Activated T-cell treated with anti-CD3 and anti-CD28 coated beads, Interleukin-2, amount 50 U/mL, for 72 hours (primary cell): ENCODE measurements at places on chromosomes 2 and 18. TPM values are rescaled to one million over a fixed set of nuclear protein-coding genes. Genes with fewer than 3 reads are reported as not detected.
A peak's percentile ranks its signal among the peaks of the same experiment; 100 is the strongest.

- no peak for DNase-seq
These were observed 11.5 kb downstream of the IGFBP5 start for GRCh38 chr2:216683846-216684245.

GRCh38 chr2:191938779-191939178 lies 91.9 kb upstream of the CAVIN2 start:
- DNase-seq, result no peak

DNA sequence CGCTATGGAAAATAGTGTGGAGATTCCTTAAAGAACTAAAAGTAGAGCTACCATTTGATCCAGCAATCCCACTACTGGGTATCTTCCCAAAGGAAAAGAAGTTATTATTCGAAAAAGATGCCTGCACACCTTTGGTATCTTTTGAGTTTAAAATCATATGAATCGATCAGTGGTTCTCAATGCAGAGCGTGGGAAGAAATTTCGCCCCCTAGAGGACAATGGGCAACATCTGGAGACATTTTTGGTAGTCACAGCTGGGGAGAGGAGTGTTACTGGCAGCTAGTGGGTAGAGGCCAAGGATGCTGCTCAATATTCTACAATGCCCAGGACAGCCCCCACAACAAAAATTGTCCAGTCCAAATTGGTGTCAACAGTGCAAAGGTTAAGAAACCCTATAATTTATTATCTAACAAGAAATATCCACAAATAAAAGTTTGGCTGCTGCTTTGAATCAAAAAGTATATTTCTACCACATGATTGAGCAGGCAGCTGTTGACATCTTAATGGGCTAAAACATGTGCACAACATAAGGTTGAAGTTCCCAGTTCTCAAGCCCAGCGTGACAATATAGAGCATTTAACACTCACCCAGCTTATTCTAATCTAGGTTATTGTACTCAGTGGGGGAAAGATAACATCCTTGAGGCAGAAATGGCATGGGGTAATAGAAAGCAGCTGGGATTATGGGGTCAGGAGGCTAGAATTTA lies 425.7 kb downstream of the LRATD1 start:
- peak; percentile 16 for DNase-seq

Gene CLEC4F
- total RNA-seq, result not detected

GRCh38 chr2:40173276-40173675 lies 278.6 kb downstream of the SLC8A1 start:
- DNase-seq, result no peak

Gene BCL2
- 133 TPM for total RNA-seq

Gene EGR4
- total RNA-seq, result 1.6 TPM

GRCh38 chr2:38505779-38506178 lies 96.9 kb downstream of the HNRNPLL start:
- no peak for DNase-seq

Gene GULP1
- not detected for total RNA-seq

DNA sequence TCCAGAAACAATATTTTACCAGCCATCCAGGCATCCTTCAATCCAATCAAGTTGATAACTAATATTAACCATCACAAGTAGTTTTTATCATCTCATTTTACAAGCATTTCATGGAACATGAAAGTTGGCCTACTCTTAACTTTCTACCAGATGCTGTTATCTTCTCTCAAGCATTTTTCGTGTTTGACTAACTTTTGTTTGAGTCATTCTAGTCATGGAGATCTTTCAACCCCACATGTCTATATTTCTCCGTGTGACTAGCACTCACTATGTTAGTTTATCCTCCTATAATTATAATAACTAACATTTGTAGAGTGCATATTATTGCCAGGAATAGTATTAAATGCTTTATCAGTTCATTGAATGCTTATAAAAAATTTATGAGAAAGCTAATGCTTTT lies 307.0 kb upstream of the CWC22 start:
- DNase-seq, result no peak

GRCh38 chr18:26783170-26783569 lies 82.3 kb downstream of the AQP4 start:
- no peak for DNase-seq

Gene KCNIP3
- total RNA-seq, result not detected

DNA sequence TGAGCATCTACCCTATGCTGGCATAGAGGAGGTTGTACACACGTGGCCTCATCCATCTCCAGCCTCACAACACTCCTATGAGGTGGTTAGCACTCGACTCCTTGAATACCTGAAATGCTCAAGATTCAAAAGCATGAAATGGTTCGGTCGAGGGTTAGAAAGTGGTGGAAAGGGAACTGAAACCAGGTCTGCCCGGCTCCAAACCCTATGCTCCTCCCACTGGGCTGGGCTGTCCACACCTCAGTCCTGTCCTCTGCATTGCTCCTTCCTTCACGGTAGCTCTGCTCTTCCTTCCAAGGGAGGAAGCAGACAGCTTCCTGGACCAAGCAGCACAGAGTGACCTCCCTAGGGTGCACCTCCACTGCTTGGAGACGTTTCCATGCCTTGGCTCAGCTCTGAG lies 565.2 kb upstream of the ID2 start:
- no peak for DNase-seq

Gene FBXO36
- 1.7 TPM for total RNA-seq

GRCh38 chr2:1173528-1173927 lies 222.9 kb downstream of the SNTG2 start:
- DNase-seq, result no peak

GRCh38 chr2:212794471-212794870 lies 255.9 kb upstream of the ERBB4 start:
- no peak for DNase-seq
